ENCODE measurements at places on chromosomes 2 and 18.

DNA sequence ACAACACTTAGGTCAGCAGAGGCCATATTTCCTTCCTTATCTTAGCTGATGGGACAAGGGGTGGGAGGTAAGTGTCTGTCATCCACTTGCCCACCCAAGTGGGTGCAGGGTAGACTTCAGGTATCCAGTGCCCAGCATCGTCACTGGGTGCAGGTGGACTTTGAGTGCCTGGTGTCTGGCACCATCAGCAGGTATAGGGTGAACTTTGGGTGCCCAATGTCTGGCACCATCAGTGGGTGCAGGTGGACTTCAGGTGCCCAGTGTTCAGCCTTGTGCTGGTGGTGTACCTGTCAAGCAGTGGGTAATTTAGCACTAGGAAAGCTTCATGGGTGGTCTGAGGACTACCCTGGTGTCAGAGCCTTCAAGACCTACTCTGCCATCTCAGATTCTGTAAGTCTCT lies 175.6 kb downstream of the SEPTIN10 start:
- no peak for DNase-seq

- no peak for DNase-seq
These were observed 590.8 kb upstream of the ID2 start for GRCh38 chr2:8090748-8091700.

DNA sequence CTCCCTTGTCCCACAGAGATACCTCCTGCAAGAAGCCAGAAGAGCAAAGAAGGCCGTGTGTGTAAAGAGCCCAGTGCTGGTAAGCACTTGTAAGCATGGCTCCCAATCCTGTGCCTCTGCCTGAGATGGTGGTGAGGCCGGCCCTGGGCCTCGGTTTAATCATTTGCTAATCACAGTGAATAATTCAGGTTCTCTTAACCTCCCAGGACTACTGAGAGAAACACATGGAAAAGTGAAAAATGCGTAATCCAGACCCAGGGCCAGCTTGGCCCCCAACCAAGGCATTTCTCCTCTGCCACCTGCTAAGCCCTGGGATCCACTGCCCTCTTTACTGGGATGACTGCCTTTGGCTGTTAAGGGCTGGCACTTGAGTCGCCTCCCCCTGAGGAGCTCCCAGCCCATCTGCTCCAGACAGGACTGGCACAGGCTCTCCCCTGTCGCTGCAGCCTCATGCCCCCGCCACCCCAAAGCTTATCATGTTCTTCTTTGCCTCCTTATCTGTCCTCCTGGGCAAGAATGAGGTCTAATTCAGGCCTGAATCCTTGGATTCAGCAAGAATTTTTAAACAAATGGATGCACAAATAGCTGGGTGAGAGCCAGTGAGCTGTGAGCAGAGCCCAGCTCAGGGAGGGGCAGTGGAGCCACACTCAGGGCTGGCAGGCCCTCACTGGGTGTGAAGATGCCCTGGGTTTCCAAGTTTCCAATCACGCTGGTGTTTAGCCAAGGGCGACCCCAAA lies 193.9 kb upstream of the HS6ST1 start:
- DNase-seq, result no peak

DNA sequence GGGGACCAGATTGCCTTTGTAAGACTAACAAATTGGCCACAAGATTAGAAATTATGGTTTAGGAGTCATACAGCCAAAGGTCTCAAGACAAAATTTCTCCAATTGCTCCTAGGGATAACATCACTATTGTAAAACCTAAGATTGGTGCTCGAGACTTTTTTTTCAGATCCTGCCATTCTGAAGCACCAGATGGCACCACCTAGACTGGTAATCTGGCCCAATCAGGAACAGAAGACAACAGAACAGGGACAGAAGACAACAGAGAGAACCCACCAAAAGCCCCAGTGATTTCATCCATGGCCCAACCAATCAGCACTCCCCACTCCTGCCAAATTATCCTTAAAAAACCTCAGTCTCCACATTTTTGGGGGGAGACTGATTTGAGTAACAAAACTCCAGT lies 66.8 kb downstream of the LINC00305 start:
- no peak for DNase-seq

GRCh38 chr2:20649576-20649975 lies 1.3 kb downstream of the HS1BP3 start:
- no peak for DNase-seq

- no peak for DNase-seq
These were observed 121.7 kb upstream of the B3GNT2 start for GRCh38 chr2:62074233-62074632.

DNA sequence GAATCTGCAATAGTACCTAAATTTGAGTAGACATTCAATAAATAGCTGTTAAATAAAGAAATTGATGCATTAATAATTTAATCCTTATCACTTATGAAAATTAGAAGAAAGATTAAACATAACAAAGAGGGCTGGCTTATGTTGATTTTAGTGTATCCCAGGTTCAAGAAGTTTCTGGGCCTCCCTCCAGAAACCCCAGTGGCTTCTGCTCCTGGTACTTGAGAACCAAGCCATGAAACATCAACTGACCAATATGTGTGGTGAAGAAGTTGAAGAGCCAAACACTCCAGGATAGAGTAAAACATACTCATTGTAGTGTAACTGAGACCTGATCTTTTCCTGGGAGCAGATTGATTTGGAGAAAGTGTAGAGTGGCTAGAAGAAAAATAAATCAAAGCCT lies 1465.7 kb upstream of the PIK3C3 start:
- DNase-seq, result no peak

DNA sequence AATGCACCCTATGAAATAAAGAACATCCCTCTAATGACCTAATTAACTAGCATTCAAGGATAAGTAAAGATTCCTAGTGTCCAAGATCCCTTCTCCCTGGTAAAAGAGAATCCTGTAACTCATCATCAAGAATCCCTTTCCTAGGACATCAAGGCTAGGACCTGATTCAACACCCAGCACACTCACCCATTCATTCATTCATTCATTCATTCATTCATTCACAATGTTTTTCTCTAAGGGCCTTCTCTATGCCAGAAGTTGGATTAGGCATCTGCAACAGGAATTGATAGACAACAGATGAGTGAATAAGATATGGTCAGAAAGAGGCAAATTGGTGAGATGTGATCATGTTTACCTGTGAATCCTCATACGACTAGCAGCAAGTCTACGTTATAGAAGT lies 126.8 kb downstream of the OSR1 start:
- DNase-seq, result no peak

GRCh38 chr2:12637754-12638153 lies 79.0 kb upstream of the TRIB2 start:
- DNase-seq, result no peak

GRCh38 chr18:24876266-24876665 lies 415.8 kb downstream of the HRH4 start:
- DNase-seq, result no peak

DNA sequence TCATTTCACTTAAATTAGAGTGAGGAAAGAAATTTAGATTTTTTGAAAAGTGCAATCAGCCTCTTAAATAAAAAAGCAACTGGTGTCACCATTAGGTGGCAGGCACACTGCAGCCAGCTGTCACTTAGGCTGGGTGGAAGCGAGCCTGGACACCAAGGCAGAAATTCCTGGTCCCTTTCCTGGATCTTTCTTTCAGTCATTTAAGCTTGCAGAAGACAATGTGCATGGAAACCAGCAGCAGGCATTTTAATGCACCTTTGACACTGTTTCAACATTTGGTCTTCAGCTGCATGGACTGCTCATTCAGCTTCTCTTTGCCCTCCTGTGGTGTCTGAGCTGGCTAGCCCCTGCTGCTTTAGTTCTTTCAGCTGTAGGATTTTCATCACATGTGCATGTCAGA lies 61.0 kb downstream of the AQP4 start:
- DNase-seq, result no peak

DNA sequence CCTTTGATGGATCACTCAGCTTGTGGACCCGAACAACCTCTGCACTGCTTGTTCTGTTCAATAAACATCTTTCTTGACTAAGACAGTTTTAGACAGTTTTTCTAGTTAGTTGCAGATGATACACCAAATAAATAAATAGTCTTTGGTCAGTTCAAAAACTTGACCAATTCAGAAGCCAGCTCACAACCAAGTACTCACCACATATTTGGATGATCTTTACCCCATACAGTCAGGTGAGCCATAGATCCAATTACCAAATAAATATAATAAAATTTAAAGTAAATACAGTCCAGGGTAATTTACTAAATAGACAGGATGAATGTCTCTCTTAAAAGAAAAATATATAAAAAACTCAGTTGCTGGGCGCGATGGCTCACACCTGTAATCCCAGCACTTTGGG lies 18.2 kb downstream of the SCN3A start:
- no peak for DNase-seq

DNA sequence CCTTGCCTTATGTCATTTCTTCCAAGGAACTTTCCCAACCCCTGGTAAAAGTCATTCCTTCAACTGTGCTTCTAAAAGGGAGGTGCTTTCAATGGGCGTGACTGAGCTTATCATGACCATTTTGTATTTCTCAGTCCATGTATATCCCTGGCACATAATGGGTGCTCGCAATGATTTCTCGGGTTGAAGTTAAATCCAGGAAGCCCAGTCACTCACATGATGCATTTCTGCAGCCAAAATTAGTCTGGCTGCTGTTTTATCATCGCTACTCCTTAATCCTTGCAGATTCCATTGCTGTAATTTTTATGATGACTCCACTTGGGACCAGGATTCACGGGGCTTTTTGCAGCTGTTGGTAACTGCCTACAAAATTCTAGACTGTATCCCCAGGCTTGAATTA lies 25.9 kb upstream of the RFX8 start:
- no peak for DNase-seq

GRCh38 chr2:134906726-134907125 lies 11.9 kb upstream of the CCNT2 start:
- no peak for DNase-seq

DNA sequence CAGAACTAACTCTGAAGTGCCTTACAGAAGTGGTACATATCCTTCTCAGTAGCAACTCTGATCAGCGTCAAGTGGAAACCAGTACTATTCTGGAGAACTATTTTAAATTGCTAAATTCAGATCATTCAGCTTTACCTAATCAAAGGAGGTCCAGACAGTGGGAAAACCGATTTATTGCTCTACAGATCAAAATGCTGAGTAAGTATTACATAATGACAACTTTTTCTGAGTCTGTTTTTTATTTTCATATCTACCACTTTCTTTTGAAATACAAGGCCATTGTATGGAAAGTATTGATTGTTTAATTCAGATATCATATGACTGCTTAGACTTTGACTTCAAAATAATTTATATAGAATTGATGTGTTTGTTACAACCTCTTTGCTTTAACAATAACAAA lies 68.7 kb downstream of the NBEAL1 start:
- no peak for DNase-seq

DNA sequence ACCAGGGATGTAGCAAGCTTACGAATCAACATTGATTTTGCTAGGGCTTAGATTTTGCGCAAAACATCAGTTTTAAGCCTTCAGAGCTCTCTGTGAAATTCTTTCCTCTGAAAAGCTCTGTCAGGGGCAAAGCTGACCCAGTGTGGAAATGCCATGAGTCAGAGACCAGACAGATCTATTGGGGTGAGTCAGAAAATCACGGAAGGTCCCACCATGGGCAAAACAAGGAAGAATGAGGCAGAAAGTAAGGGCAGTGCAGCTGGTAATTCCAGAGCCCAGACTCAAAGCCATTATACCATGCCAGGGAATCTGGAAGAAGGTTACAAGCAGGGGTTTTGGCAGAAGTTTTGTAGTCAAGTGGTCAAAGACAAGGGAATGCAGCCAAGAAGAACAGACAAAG lies 256.6 kb upstream of the CTAGE1 start:
- DNase-seq, result no peak

GRCh38 chr18:13712400-13713131 lies 13.8 kb downstream of the FAM210A start:
- DNase-seq, result no peak

DNA sequence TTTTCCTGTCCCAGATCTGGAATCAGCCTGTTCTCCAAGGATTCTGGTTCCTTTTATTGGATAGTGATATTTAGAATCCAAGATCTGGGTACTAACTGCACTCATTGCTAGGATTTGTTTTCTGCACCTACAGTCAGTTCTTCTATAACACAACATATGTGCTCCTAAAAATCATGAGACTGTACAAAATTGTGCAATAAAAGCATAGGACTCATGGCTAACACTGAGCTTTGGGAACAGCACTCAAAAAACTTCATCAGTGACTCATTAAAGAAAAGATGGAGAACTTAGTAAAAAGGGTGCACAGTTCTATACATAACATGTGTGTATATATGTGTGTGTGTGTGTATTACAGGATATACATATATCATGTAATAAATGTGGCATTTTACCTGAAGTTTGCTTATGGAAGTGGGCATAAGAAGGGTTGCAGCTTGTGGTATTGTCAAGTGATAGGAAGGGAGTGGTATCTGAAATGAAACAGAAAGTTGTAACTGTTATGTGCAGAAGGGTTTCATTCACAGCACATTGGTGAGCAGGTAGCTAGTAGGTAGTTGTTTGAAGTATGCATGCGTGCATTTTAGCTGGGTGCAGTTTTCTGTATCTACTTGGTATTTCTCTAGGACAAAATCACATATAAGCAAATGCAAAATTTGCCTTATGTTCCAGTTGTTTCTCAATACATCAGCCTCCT lies 5.9 kb upstream of the SCYGR2 start:
- no peak for DNase-seq

GRCh38 chr18:73829146-73829545 lies 318.5 kb downstream of the FBXO15 start:
- no peak for DNase-seq

DNA sequence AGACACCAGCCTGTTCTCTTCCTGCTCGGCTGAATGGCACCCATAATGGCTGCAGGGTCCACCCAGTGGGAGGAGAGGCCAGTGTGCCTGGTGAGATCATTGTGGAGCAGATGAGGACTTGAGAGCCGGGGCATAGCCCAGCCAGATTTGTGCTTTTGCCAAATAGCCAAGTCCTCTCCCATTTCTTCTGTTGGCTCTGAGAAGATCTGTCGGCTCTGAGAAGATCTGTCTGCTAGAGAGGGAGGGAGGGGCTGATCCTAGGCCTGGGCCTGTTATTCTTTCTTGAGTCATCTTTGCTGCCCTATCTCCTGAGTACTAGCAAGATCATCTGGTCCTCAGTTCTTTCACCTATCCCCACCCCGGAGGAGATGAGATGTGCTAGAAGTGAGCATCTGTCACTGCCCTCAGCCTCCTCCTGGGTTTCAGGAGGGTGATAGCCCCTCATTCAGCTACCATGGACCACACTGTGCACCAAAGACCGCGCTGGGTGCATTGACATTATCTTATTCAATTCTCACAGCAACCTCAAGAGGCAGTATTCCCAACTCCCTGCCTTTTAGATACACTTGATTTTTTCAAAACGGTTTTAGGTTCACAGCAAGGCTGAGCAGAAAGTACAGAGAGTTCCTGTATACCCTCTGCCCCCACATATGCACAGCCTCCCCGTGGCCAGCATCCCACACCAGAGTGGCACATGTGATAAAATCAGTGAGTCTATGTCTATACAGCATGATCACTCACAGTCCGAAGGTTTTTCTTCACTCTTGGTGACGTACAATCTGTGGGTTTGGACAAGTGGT lies 98.6 kb downstream of the CAPN13 start:
- no peak for DNase-seq

GRCh38 chr18:47898055-47898454 lies 32.4 kb downstream of the SMAD2 start:
- no peak for DNase-seq

GRCh38 chr2:74304332-74305148 lies 38.7 kb downstream of the SLC4A5 start:
- DNase-seq, result no peak
